ENCODE measurements at places on chromosomes 13 and 19.

DNA sequence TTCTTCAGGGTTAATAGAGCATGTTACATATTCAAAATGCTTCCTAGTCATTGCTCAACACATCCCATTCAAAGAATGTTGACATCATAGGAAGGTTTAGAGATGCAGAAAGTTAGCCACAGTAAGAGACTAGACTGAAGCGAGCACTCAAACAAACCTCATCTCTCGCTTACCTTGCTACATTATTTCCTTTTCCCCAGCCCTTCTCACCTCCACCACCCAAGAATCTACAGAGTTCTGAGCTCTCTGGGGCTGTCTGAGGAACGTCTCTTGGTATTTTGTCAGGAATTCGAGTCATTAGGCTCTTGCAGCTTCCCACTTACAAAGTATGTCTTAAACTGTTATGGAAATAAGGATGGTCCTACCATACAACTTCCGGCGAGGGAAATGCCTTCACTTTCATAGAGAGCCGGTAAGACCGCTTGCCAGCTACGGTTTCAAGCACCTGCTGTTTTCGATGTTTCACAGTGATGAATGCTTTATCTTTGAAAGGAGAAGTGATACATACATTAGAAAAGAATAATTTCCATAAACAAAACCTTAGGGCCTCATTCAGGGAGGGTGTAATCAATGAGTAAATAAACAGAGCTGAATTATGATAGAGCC lies 65.1 kb downstream of the FLT1 start:
- DNase-seq, result peak; percentile 91

- DNase-seq, result peak; percentile 37
Observed at GRCh38 chr19:31339411-31339810, 9.8 kb downstream of the TSHZ3 start.

DNA sequence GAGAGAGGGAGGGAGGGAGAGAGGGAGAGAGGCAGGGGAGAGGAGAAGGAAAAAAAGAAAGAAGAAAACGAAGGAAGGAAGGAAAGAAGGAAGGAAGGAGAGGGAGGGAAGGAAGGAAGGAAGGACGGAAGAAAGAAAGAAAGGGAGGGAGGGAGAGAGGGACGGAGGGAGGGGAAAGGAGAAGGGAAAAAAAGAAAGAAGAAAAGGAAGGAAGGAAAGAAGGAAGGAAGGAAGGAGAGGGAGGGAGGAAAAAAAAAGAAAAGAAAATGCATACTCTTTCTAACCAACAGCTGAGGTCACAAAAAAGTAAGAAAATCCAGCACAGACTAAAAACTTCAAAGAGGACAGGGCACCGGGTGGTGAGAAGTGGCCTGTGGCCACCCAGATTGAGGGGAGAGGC lies 109.7 kb downstream of the GNG7 start:
- no peak for DNase-seq

GRCh38 chr13:21216332-21216731 lies 39.9 kb downstream of the MRPL57 start:
- DNase-seq, result no peak

DNA sequence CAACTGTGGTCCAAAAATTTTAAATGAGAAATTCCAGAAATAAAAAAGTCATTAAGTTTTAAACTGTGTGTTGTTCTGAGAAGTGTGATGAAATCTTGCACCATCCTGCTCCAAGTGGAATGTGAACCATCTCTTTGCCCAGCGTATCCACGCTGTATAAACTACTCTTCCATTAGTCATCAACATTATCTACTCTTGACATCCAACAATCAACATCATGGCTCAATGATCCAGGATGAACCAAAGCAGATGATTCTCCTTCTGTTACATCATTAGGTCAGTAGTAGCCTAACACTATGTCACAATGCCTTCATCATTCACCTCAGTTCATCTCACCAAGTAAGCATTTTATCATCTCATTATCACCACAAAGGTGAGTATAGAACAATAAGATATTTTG lies 55.3 kb downstream of the SUCLA2 start:
- DNase-seq, result no peak

DNA sequence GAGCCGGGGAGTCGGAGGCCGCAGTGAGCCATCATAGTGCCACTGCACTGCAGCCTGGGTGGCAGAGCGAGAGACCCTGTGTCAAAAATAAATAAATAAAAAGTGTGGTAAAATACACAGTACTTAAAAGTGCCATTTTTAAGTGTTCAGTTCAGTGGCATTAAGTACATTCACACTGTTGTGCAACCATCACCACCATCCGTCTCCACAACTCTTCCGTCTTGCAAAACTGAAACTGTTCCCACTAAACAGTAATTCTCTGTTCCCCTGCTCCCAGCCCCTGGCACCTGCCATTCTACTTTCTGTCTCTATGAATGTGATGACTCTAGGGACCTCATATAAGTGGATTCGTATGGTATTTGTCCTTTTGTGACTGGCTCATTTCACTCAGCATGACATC lies 13.3 kb downstream of the SLC25A42 start:
- DNase-seq, result no peak

DNA sequence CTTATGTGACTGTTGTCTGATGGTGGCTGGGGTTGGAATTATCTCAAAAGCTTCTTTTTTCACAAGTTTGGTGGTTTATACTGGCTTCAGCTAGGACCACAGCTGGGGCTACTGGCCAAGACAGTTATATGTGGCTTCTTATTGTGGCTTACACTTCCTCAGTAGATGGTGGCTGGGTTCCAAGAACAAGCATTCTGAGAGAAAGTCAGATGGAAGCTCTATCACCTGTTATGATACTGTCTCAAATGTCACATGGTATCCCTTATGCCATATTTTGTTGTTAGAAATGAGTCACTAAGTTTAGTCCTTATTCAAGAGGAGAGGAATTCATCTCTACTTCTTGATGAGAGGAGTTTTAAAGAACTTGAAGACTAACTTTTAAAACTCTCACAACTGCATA lies 41.6 kb downstream of the NDFIP2 start:
- no peak for DNase-seq

DNA sequence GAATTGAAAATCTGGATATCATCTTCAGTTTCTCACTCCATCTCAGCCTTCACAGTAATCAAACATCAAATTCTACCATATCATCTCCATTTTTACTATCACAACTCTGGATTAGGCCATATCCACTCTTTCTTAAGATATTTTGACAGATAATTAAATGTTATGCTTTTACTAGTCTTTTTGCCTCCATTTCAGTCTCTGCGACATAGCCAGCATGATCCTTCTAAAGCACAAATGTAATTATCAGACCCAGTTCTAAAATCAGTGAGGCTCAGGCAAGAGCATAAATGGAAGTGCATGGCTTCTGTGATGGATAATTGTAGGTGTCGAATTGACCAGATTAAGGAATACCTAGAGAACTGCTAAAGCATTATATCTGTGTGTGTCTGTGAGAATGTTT lies 307.7 kb downstream of the PCDH20 start:
- no peak for DNase-seq

DNA sequence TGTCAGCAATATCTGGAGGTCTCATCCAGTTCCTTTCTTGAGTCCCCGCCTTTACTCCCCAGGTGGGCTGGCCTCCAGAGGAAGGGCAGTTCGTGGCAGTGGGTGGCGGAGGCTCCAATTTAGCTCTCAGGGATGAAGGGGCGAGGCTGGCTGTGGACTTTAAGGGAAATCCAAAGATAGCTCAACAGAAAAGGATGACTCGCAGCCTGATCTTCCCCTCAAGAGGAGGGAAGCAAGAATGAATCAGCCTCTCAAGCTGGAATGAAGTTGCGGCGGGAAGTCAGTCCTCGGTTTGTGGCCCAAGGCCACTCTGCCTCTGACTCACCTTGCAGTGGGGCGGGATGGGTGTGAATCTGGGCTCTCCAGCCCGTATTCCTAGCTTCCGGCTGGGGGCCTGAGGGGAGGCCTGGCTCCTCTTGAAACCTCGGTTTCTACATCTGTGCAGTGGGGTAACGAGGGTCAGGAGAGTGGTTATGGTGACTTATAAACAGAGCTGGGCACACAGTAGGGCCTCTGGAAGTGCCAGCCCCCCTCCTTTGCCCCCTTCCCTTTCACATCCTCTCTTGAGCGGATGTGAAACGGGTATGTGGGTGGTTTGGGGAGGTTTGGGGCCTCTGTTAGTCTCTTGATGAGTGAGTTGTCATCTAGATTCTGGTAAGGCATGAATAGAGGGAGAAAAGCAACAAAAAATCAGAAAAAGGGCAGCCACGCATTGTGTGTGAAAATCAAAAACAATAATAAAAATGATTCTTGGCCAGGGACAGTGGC lies 10.5 kb upstream of the SMG9 start:
- peak; percentile 88 for DNase-seq

DNA sequence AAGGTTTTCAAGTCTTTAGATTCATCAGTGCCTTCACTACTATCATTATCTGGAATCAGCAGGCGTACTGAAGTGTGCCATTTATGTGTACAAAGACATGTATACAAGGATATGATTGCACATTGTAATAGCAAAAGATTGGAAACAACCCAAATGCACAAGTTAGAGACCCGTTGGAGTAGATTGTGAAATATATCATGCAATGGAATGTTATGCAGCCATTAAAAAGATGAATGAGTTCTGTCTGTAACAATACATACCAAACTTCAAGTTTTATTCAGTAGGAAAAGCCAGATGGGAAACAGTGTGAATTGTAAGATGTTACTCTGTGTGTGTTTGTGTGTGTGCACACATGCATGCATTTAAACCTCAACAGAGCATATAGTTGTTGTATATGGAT lies 97.9 kb downstream of the DGKH start:
- DNase-seq, result no peak

- no peak for DNase-seq
Observed at GRCh38 chr19:33508009-33508408, 13.6 kb downstream of the PEPD start.

DNA sequence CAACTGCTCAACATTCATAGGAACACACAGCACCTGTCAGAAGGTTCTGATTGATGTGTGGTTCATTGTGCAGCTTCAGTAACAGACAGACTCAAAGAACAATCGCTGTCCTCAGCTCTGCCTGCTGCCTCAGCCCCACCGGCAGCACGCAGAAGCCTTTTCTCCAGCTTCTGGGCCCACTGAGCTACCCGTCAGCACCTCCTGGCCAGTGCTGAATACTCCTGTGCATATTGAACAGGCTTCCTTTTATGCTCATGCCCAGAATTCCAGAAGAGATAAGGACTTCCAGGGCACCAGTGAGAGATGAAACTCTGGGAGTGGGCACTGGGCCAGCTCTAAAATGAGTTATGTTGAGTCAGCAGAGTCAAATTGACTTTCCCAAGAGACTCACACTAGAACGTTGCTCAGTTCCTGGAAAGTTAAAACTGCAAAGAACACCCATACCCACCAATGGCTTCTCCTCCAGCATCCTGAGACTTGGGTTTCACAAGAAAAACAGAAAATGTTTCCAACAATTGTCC lies 119.3 kb downstream of the COL4A1 start:
- DNase-seq, result no peak

GRCh38 chr19:9914315-9915207 lies 21.8 kb downstream of the OLFM2 start:
- peak; percentile 76 for DNase-seq
